Activated naive CD8-positive, alpha-beta T cell treated with anti-CD3 and anti-CD28 coated beads, Interleukin-2, amount 50 U/mL, for 24 hours (primary cell): ENCODE measurements at places on chromosomes 5 and 9.

DNA sequence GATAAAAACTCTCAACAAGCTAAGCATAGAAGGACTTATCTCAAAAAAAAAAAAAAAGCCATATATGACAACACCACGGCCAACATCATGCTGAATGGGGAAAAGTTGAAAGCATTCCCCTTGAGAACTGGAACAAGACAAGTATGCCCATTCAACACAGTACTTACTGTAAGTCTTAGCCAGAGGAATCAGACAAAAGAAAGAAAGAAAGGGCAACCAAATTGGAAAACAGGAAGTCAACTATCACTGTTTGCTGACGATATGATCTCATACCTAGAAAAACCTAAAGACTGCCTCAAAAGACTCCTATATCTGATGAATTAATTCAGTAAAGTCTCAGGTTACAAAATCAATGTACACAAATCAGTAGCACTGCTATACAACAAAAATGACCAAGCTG is 24.6 kb upstream of the PTGER4 start:
- H3K27me3 ChIP-seq, result no peaks in the 10 kb centered on the region
- peaks cover 55% of the 10 kb centered on the region for H3K4me1 ChIP-seq
- no peaks in the 10 kb centered on the region for H3K36me3 ChIP-seq
- no peak for DNase-seq
- peak overlapping the region; percentile 32 for H3K4me3 ChIP-seq

DNA sequence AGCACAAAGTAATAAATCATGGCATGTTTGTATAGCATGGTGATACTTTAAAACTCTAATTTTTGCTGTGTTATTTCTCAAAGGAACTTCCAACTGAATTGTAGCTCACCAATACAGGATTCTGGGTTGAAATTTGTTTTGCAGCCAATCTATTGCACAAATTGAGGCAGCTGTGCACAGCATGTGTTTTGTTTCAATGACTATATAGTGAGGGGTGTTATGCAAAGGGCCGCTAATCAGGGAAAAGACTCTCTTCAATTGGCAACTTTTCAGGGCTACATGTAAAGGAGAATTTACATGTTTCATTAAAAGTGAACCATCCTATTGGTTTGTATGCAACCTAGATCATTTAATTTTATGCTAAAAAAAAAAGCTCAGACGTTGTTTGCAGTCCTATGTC is 44.6 kb downstream of the PLPPR1 start:
- no peaks in the 10 kb centered on the region for H3K27me3 ChIP-seq
- H3K27ac ChIP-seq, result no peak overlapping the region
- H3K4me1 ChIP-seq, result no peaks in the 10 kb centered on the region

DNA sequence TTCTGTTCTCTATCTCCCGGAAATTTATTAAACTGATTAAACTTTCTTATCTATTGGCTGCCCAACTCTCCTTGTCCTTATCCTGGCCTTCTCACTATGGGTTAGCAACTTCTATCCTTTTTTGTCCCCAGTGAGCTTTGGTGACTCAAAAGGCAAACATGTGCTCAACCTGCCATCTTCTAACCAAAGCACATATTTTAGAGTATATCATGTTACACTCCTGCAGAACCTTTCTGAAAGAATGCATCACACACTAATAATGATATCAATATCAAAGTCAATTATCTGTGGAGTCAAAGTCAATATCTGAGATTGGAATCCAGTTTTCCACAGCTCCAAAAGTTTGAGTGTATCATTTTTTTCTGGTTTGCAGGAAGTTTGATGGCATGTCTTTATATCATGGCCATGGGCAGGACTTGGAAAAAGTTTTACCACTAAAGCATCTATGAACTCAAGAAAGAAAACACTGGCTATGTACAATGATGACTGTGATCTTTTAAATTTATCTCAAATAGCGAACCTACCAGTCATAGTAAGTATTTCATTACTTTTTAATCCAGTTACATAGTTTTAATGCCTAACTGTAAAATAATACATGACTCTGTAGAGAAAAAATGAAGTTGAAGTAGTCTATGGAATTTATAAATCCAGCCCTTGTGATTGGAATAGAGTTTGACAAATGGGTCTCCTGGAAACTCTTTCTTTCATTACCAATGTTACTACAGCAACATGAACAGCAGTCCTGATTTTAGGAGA is 166.8 kb downstream of the DROSHA start:
- no peak overlapping the region for H3K4me3 ChIP-seq
- no peaks in the 10 kb centered on the region for H3K36me3 ChIP-seq
- DNase-seq, result no peak

- peaks cover 3% of the 10 kb centered on the region for H3K4me1 ChIP-seq
- H3K36me3 ChIP-seq, result no peaks in the 10 kb centered on the region
- H3K4me3 ChIP-seq, result no peak overlapping the region
- H3K27ac ChIP-seq, result no peak overlapping the region
- H3K27me3 ChIP-seq, result peaks cover 6% of the 10 kb centered on the region
Measured at GRCh38 chr9:108816037-108816436, 39.7 kb downstream of the ACTL7B start.

DNA sequence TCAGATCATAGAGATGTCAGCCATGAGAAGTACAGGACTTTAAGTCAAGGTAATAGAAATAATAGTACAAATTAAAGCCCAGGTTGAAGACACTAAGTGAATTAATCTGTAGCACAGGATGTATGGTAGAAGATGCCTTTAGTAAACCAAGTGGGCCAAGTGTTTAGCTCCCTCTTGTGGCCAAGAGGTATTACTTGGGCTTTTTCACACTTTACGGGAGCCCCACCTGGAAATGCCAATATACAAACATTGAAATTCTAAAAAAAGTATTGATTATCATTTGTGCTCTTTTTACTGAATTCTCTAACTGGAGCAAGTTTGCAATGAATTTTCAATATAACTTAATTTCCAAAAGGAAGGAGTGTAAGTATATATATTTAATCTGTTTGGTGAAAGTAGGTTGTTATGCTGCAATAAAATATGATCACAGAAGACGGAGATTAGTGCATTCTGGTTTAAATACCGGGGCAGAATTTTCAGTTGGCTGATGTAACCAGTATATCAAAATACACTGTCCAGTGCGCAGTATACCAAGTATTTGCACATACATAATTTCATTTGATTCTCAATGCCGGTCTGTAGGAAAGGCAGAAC is 84.7 kb downstream of the PARP8 start:
- H3K36me3 ChIP-seq, result peaks cover 18% of the 10 kb centered on the region
- peaks cover 38% of the 10 kb centered on the region for H3K4me1 ChIP-seq
- H3K27ac ChIP-seq, result peak overlapping the region; percentile 40
- no peak overlapping the region for H3K4me3 ChIP-seq

DNA sequence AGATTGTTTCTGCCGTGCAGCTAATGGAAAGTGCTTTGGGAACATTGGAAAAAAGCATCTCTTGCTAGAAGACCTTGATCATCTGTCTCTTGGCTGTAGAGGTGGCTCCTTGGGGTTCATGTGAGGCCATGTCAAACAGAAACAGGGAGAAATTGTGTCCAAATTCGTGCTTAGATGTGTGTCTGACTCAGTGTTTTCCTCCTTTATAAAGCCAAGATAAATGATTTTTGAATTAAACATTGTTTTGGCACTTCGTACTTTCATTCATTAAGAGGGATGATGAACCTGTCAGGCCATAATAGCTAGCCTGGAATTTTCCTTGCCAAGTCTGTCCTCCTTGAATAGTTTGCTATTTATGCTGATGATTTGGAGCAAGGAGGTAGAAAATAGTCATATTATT is 143.8 kb downstream of the FBXL7 start:
- H3K27me3 ChIP-seq, result no peaks in the 10 kb centered on the region
- DNase-seq, result no peak
- H3K27ac ChIP-seq, result no peak overlapping the region

- no peaks in the 10 kb centered on the region for H3K4me1 ChIP-seq
- H3K4me3 ChIP-seq, result no peak overlapping the region
- H3K27ac ChIP-seq, result no peak overlapping the region
- H3K36me3 ChIP-seq, result no peaks in the 10 kb centered on the region
- no peaks in the 10 kb centered on the region for H3K27me3 ChIP-seq
- no peak for DNase-seq
Measured at GRCh38 chr9:24118190-24118589, 292.1 kb upstream of the ELAVL2 start.

GRCh38 chr9:4828761-4829160 is 36.0 kb downstream of the RCL1 start:
- H3K27me3 ChIP-seq, result no peaks in the 10 kb centered on the region
- no peak overlapping the region for H3K27ac ChIP-seq
- H3K4me1 ChIP-seq, result peaks cover 21% of the 10 kb centered on the region
- H3K36me3 ChIP-seq, result peaks cover 38% of the 10 kb centered on the region

DNA sequence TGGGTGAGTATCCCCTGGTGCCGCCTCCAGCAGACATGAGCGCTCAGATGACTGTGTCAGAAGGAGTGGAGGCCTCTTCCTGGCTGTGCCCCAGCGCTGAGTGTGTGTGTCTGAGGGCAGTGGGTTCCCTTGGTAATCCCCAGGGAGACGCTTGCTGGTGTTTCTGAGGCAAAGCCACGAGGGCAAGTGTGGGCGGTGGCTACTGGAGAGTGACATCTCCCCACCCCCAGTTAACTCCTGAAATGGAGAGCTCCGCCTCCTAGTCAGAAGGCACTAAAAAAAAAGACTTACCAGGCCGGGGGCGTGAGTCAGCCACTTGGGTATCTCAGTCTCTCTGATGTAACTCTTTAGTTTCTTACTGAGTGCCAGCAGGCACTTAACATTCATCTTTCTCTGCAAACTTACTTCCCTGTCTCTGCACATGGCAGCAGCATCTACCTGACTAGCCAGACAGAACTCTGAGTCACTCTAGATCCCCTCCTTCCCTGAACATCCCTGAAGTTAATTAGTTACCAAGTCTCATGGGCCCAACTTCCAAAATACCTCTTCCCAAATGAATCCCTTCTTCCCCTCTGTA is 19.3 kb downstream of the ORM2 start:
- H3K27ac ChIP-seq, result peak overlapping the region; percentile 93
- DNase-seq, result peak; percentile 93
- peak overlapping the region; percentile 55 for H3K4me3 ChIP-seq
- no peaks in the 10 kb centered on the region for H3K27me3 ChIP-seq
- H3K36me3 ChIP-seq, result peaks cover 78% of the 10 kb centered on the region

- no peak overlapping the region for H3K27ac ChIP-seq
- no peak for DNase-seq
- H3K36me3 ChIP-seq, result no peaks in the 10 kb centered on the region
- no peaks in the 10 kb centered on the region for H3K27me3 ChIP-seq
- H3K4me3 ChIP-seq, result no peak overlapping the region
Measured at GRCh38 chr9:28927691-28928090, 1354.4 kb upstream of the C9orf72 start.

DNA sequence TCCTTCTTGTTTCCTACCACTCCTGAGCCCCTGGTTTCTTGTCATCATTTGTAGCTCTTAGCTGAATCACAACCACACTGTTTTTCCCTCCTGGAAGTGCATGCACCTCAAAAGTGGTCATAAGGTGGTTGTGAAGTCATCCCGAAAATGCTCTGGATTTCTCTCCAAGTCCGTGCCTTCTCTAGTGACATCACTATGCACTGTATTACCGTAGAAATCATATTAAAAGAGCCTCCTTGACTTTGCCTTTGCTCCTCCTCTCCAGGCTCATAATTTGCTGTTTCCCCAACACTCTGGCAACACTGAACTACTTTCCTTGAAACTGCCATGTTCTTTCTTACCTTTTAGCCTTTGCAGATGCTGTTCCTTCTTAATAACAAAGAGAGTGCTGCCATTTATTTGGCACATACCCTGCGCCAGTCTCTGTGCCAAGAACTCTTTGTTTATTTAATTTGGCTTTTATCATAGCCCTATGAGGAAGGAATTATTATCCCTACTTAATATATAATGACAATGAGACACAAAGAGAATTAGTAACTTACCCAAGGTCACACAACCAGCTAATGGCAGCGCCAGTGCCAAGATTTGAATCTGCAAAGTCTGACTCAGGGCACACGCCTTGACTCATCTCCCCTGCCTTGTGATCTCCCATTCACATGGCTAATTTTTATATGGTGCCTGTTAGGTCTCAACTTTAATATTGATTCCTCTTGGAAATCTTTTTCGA is 115.4 kb downstream of the KIF4B start:
- peaks cover 12% of the 10 kb centered on the region for H3K27me3 ChIP-seq
- no peaks in the 10 kb centered on the region for H3K36me3 ChIP-seq
- no peak overlapping the region for H3K27ac ChIP-seq
- no peak for DNase-seq
- no peaks in the 10 kb centered on the region for H3K4me1 ChIP-seq

DNA sequence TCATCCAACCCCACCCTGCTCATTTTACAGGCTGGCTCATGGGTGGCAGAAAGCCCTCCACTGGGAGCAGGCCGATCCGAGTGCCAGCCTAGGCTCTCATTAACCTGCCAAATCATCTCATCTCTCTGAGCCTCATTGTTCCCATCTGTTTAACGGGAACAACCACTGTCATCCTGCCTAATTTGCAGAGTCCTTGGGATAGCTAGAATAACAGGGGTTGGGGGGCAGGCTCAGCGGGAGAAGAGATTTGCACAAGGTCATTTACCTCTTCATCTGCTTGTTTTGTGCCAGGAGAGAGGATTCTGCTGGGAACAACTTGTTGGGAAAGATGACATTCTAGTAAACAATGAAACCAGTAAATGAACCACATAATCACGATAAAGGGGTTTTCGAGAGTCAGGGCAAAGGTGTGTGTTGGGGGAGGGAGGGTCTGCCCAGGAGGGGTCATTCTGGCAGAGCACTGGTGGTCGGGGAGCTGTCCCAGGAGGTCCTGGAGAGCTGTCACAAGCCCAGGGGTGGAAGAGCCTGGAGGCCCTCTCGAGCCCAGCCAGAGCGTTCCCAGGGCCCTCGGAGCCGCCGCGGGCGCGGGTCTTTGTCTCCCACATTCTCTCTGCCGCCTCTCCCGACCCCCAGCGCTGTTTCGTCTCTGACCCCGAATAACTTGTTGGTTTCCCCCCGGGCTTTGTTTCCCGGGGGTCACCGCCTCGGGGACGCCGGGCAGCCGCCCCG is 22.8 kb upstream of the NDST1 start:
- H3K4me1 ChIP-seq, result peaks cover 18% of the 10 kb centered on the region
- H3K4me3 ChIP-seq, result peak overlapping the region; percentile 67
- peaks cover 5% of the 10 kb centered on the region for H3K27me3 ChIP-seq

DNA sequence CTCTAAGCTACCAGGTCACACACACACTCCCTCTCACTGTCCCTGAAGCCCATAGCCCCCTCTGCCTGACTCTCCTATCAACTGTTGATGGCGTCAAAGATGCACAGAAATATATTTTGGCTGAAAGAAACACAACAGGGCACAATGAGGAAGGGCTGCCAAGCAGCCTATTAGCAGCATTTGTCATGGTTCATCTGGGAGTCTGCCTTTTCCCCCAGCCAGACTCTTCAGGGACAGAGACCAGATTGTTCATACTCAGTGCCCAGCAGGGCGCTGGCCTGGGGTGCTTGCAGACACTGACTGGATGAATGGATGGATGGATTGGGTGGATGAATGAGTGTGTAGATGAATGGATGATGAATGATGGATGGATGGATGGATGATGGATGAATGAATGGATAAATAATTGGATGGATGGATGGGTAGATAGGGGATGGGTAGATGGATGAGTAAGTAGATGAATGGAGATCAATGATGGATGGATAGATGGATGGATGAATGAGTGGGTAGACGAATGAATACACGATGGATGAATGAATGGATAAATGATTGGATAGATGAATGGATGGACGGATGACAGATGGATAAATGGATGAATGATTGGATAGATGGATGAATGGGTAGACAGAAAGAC is 90.5 kb downstream of the ADAMTS2 start:
- no peak for DNase-seq
- H3K27ac ChIP-seq, result no peak overlapping the region
- peaks cover 5% of the 10 kb centered on the region for H3K27me3 ChIP-seq
- no peaks in the 10 kb centered on the region for H3K4me1 ChIP-seq
- no peak overlapping the region for H3K4me3 ChIP-seq

- no peak within 1 kb of the TSS for H3K27ac ChIP-seq
- peaks cover 53% of the 10 kb centered on the region for H3K27me3 ChIP-seq
- peaks cover 3% of the 10 kb centered on the region for H3K4me1 ChIP-seq
- H3K36me3 ChIP-seq, result no peaks in the 10 kb centered on the region
Measured at GRCh38 chr9:101738566-101739183, at the start of gene GRIN3A. GRIN3A (minus strand) TSS chr9:101738647; CDS start chr9:101737979, 668 bp downstream.
